ENCODE measurements at places on chromosomes 3 and 15. TPM values are rescaled to one million over a fixed set of nuclear protein-coding genes. Genes with fewer than 3 reads are reported as not detected.

Gene NOX5
- 0.09 TPM for total RNA-seq

Gene CHRD
- total RNA-seq, result 3.4 TPM

Gene RHCG
- total RNA-seq, result not detected

Gene PYGO1
- total RNA-seq, result 4.6 TPM

Gene GOLIM4
- total RNA-seq, result 53.7 TPM

Gene LHFPL4
- total RNA-seq, result 0.11 TPM

Gene HIGD2B
- total RNA-seq, result not detected

Gene SLC6A11
- 0.34 TPM for total RNA-seq

Gene BLM
- 3.7 TPM for total RNA-seq

Gene GOLGA8Q
- 0.84 TPM for total RNA-seq

- DNase-seq, result no peak
- H3K4me1 ChIP-seq, result peaks cover 14% of the 10 kb centered on the region
- H3K36me3 ChIP-seq, result no peaks in the 10 kb centered on the region
- H3K4me3 ChIP-seq, result no peak overlapping the region
- no peaks in the 10 kb centered on the region for H3K27me3 ChIP-seq
These were observed 21.7 kb upstream of the AP4E1 start for GRCh38 chr15:50886611-50887345.

DNA sequence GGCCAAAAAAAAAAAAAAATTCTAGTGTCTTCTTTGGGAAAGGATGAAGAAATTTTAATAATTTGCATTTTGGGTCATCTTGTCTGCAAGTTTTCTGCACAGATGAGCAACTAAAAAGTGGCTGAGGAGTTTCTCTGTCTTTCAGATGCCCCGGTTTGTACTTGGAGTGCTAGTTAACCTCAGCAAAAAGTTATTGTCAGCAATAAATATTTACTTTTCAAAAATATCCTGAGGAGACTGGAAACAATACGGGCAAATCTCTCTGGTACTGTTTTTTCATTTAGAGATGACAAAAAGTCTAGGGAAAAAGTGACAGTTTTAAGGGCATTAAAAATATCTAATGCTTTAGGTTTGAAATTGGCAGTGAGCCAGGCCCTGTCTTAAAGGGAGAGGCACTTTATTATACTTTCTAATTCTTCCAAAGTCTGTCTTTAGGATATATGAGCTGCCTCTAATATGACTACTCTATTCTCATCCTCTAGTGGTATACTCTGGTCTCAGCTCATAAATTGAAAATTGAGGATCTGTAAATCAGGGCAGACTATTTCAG, 436.0 kb upstream of the NR2F2 start:
- no peaks in the 10 kb centered on the region for H3K36me3 ChIP-seq
- H3K4me3 ChIP-seq, result no peak overlapping the region
- no peaks in the 10 kb centered on the region for H3K4me1 ChIP-seq
- no peaks in the 10 kb centered on the region for H3K27me3 ChIP-seq

DNA sequence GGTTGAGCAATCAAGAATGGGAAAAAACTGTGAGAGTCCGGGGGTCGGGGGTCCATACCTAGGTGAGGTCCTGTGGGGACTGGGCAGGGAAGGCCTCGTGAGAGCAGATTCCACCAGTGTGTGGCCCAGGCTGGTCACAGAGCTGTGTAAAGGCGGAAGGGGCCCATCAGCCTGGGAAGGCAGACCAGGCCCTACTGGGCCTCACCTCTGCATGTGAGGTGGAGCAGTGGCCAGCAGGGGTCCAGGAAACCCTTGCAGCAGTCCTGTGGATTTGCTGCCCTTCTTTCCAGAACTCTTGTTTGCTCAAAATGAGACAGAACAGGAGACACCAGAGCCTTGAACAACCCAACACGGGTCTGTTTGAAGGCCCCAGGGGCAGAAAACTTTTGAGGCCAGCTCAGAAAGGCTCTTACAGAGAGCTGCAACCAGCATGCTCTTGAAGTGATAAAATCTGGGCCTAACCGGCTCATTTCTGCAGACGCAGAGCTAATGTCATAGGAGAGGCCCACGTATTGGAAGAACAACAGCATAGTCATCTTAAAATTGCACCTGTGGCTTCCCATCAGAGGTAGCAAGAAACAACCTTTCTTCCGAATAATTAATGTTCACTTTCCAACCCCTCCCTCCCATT, 30.3 kb upstream of the HHATL start:
- H3K4me3 ChIP-seq, result no peak overlapping the region
- H3K4me1 ChIP-seq, result no peaks in the 10 kb centered on the region
- no peaks in the 10 kb centered on the region for H3K36me3 ChIP-seq
- no peak overlapping the region for H3K27ac ChIP-seq

GRCh38 chr15:75920079-75920478, 16.4 kb downstream of the FBXO22 start:
- no peaks in the 10 kb centered on the region for H3K27me3 ChIP-seq
- H3K27ac ChIP-seq, result no peak overlapping the region
- peaks cover 17% of the 10 kb centered on the region for H3K36me3 ChIP-seq
- H3K4me3 ChIP-seq, result no peak overlapping the region
- peaks cover 7% of the 10 kb centered on the region for H3K4me1 ChIP-seq
- DNase-seq, result peak; percentile 54

DNA sequence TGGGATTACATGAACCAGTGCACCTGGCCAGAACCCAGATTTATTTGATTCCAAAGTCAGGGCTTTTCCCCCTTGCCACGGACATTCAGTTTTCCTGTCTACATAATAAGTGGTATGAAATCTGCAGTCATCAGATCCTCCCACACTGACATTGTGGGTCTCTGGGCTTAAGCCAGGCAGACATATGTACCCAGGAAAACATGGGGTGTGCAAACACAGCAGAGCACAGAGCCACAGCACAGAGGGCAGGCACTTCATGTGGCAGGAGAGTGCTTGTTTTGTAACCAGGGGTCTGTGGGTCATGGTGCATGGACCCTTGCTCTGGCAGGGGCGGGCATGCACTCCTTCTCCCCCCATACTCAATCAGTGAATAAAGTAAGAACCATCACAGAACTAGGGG, 6.1 kb upstream of the ABTB1 start:
- no peak overlapping the region for H3K4me3 ChIP-seq
- DNase-seq, result no peak
- H3K36me3 ChIP-seq, result no peaks in the 10 kb centered on the region
- H3K4me1 ChIP-seq, result no peaks in the 10 kb centered on the region

- no peak overlapping the region for H3K27ac ChIP-seq
- H3K36me3 ChIP-seq, result peaks cover 23% of the 10 kb centered on the region
- H3K4me1 ChIP-seq, result peaks cover 43% of the 10 kb centered on the region
- no peak for DNase-seq
- peak overlapping the region; percentile 8 for H3K4me3 ChIP-seq
These were observed 2.6 kb upstream of the RBM15B start for GRCh38 chr3:51388286-51389029.

DNA sequence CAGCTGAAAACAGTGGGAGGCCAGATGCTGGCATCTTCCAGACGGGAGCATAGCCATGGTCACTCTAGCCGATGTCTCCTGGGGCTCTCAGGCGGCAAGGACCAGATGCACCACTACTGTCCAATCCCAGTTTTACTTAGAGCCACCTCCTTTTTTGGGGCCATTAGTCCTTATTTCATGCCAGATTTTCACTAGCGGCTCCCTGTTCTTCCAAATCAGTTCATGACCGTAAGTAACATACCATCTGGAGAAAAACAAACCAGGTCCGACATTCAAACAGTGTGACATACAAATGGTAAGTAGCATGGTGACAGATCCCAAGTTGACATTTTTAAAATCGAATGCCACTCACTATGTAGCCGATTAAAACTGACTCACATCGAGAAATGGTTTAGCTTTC, 4.1 kb upstream of the MAP6D1 start:
- no peak for DNase-seq
- peaks cover 2% of the 10 kb centered on the region for H3K4me1 ChIP-seq
- H3K4me3 ChIP-seq, result no peak overlapping the region
- H3K36me3 ChIP-seq, result peaks cover 10% of the 10 kb centered on the region
- no peak overlapping the region for H3K27ac ChIP-seq
- H3K27me3 ChIP-seq, result no peaks in the 10 kb centered on the region

GRCh38 chr3:88509582-88509981, 359.8 kb downstream of the C3orf38 start:
- no peak overlapping the region for H3K4me3 ChIP-seq
- no peaks in the 10 kb centered on the region for H3K27me3 ChIP-seq
- H3K4me1 ChIP-seq, result no peaks in the 10 kb centered on the region
- no peak for DNase-seq

DNA sequence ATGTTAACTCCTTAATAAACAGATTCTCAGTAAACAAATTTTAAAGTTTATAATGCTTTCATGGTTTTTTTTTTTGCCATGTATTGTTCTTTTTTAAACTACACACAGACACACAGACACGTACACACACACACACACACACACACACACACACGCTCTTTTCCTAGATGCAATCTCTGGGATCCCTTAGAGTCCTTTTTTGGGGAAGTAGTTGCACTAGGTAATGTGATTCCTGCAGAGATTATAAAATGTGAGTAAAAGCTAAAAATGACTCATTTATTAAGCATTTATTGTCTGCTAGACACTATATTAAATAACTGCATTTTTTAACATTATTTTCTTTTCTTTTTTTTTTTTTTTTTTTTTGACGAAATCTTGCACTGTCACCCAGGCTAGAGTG, 19.9 kb downstream of the NDUFB5 start:
- H3K4me3 ChIP-seq, result no peak overlapping the region
- no peaks in the 10 kb centered on the region for H3K27me3 ChIP-seq
- H3K36me3 ChIP-seq, result no peaks in the 10 kb centered on the region
- H3K4me1 ChIP-seq, result no peaks in the 10 kb centered on the region
- no peak overlapping the region for H3K27ac ChIP-seq
- DNase-seq, result peak; percentile 4

DNA sequence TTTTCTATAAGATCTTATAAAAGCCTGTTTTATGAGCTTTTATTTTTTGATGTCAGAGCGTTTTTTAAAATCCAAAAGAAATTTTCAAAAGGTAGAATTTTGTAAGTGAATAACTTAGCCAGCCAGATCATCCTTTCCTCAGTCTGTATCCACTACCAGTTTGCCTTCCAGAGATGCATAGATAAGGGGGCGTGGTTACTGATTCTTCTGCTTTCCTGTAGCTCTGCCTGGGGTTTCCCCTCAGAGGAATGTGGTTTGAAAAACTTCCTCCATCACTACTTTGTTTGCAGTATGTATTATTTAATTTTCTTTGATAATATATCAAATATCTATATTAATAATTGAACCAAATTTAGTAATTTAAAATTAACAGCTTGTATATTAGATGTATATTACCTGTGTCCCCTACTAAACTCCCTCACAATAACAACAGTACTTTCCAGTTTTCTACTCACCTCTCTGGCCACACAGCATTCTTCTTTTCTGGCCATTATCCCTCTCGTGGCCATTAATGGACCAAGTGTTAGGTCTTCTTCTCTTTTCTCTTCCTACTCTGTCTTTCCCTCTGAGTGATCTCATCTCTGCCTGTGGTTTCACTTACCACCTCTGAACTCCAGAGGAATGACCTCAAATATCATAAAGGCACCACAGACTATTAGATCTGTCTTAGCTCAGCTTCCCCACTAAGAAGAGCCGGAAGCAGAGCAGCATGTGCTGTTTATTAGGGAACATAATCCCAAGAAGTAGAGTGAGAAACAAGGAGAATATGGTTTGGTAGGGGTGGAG, 239.7 kb downstream of the UBE2E2 start:
- H3K36me3 ChIP-seq, result no peaks in the 10 kb centered on the region
- no peaks in the 10 kb centered on the region for H3K27me3 ChIP-seq

GRCh38 chr3:115169808-115170207, 22.7 kb upstream of the ZBTB20 start:
- DNase-seq, result no peak
- no peak overlapping the region for H3K27ac ChIP-seq
- H3K36me3 ChIP-seq, result no peaks in the 10 kb centered on the region

DNA sequence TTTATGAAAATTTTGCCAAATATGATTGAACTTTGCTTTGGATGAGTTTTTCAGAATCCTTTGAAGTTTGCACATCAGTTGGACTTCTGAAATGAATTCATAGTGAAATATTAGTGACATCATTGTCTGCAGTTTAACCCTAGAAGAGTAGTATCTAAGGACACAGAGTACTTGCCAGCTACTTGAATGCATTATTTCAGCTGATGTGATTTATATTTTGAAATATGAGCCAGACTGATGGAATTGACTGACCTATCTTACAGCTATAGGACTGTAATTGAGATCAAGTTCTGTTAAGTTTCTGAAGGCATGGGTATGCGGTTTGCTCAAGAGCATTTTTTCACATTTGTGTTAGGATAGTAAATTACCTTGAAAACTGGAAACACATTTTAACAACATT, 51.2 kb downstream of the LYSMD4 start:
- peak overlapping the region; percentile 71 for H3K27ac ChIP-seq
- peaks cover 10% of the 10 kb centered on the region for H3K36me3 ChIP-seq
- H3K27me3 ChIP-seq, result no peaks in the 10 kb centered on the region
- H3K4me3 ChIP-seq, result no peak overlapping the region
- H3K4me1 ChIP-seq, result peaks cover 13% of the 10 kb centered on the region

DNA sequence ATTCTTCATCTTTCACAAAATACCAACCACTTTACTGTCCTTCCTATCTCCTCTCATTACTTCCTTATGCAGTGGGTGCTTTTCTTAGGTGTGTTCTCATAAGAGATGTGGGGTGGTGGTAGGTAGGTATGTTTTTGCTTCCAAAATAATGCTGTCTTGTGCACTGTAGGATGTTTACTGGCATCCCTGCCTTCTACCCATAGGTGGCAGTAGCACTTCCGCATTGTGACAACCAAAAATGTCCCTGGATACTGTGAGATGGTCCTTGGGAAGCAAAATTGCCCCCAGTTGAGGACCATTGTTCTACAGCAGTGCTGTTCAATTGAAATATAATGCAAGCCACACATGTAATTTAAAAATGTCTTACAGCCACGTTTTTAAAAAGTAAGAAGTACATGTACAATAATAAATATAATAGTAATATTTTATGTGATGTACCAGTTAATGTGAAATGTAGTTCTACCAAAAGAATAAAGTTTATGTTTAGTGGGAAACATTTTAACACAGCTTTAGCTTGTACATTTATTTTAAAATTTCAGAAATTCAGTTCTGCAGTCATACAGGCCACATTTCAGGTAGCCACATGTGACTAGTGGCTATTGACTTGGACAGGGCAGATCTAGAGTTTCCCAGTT, 75.2 kb downstream of the NEO1 start:
- H3K27me3 ChIP-seq, result no peaks in the 10 kb centered on the region
- H3K4me1 ChIP-seq, result no peaks in the 10 kb centered on the region
- peak; percentile 3 for DNase-seq
- H3K27ac ChIP-seq, result no peak overlapping the region

DNA sequence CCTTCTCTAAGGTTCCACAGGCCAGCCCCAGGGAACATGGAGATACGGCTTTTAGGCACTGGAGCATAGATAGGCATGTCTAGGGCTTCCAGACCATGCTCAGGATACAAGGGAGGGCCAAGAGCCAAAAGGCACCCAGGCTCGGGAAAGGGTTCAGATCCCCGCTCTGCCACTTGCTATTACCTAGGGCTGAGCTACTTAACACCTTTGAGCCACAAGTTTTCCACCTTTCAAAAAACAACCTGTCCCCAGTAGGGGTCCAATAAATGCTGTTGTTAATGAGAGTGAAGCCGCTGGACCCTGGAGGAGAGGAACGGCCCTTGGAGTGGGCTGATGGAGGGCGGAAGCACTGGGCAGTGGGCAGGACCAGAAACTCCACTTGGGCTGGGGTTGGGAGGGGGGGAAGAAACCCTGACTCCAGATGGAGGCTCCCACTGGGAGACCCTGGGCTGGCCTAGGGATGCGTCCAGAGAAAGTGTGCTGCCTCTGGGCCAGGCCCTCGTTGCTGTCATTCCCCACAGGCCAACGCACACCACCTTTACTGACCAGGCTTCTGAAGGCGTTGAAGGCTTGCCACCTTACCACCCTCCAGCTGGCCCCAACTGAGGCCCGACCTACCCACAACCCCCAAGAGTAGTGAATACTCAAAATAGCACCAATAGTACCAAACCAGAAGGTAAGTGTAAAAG, 8.6 kb upstream of the ITPKA start:
- no peak overlapping the region for H3K4me3 ChIP-seq
- no peaks in the 10 kb centered on the region for H3K27me3 ChIP-seq
- DNase-seq, result no peak
- no peaks in the 10 kb centered on the region for H3K4me1 ChIP-seq
- H3K36me3 ChIP-seq, result peaks cover 15% of the 10 kb centered on the region

Measured in astrocyte (in vitro differentiated cells and primary cell).